ENCODE measurements at places on chromosomes 11 and 22.

DNA sequence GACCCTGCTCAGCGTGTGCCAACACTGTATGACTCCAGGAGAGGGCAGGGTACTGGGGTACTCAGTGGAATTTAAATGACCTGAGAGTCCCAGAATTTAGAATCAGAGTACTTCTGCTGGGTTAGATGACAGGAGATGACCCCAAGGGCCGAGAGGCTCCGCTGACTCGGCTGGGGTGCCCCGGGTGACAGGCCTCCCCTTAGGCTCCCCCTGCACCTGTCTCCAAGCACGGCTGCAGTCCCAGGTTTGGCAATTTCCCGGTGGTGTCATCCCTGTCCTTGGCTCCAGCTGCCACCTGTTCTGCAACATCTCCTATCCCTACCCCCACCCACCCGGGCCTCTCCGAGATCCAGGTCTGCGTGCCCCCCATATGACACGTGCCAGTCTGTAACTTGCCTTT, 1.3 kb downstream of the ACTN3 start:
- no peak for DNase-seq

DNA sequence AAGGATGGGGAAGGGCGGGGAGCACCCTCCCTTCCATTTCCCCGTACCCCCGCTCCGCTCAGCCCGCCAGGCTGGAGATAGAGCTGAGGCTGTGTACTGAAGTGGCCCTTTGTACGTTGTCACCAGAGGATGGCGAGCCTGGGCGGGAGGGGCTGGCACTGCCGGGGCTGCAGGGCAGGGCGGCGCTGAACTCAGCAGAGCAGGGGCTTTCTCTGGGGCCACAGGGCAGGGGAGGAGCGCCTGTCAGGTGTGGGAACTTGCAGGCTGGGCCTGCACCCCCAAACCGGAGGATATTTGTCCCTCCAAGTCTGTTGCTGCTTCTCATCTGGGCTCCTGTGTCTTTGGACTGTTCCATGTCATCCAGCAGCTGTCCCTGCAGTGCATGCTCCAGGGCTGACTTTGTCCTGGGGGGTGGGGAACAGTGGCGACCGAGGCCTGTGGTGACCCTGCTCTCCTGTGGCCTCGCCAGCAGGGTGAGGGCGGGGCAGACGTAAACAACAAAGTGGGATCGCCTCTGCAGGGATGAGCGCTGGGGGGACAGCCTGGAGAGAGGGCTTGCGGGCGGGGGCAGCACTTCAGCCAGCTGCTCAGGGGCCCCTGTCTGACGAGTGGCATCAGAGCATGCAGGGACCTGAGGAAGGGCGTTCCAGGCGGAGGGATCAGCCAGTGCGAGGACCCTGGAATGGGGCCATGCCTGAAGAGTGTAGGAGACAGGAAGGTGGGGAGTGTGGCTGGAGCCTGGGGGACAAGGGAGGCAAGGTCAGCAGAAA, 13.1 kb downstream of the MGAT3 start:
- peak; percentile 92 for DNase-seq

DNA sequence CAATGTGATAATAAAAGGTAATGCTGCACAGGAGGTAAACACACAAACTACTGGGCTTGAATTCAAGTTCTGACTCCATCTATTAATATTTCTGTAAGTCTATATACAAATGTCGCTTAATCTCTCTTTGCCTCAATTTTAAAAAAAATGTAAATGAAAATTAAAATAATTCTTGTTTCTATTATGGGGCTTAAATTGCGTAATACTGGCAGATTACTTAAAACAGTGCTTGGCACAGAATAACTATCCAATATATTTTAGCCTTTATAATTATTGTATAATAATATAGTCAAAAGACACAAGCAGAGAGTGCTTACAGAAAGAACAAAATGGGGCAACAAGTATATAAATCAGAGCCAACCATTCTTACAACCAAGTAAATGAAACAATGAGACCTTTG, 489.1 kb downstream of the CNTN5 start:
- DNase-seq, result no peak

DNA sequence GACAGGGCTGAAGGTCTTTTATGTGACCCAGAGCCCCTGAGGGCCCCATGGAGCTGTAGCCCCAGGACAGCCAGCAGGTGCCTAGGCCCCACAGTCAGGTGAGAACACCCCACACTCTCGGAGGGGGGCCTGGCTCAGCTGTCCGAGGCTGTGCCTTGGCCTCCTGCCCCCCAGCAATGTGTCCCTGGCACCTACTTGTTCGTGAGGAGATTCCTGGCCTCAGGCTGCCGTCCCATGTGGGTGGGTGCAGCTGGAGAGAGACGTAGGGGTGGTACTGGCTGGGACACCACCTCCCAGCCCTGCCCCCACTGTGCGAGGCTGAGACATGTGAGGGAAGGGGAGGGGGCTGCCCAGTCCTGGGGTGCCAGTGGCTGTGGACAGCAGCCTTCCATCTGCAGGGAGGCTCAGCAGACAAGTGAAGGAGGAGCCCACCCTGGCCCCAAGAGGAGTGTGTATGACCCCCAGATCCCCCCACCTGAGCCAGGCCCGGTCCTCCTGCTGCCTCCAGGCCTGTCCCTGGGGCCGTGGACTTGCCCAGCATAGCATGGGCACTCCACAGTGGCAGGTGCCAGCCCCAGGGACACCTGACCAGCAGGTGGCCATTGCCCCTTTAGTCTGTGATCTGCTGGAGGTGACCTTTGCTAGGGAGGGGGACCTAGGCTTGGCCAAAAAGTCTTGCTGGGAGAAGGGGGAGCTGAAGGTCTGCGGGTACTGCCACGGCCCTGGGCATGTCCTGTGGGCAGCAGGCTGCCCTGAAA, 17.0 kb downstream of the IL17REL start:
- no peak for DNase-seq

- peak; percentile 32 for DNase-seq
Observed at GRCh38 chr11:3614742-3615171, 27.0 kb downstream of the ART5 start.

DNA sequence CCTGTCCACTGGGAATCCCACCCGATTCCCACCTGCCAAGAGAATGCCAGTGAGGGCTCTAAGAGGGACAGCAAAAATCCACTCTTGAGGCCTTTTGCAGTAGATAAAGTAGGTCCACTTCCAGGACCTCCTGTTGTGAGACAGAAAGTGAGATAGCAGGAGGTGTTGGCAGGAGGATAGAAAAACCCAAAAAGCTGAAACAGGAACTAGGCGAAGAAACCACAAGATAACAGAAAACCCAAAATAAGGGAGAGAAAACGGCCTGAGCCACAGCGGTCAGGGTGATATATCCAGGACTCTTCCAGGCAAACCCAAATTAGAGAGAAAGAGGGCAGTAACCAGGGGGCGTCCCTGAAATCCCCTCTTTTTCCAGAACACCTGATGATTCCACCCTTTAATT, 79.7 kb upstream of the LINC01488 start:
- DNase-seq, result no peak

GRCh38 chr11:81497202-81497804, 1236.4 kb downstream of the FAM181B start:
- DNase-seq, result peak; percentile 69

DNA sequence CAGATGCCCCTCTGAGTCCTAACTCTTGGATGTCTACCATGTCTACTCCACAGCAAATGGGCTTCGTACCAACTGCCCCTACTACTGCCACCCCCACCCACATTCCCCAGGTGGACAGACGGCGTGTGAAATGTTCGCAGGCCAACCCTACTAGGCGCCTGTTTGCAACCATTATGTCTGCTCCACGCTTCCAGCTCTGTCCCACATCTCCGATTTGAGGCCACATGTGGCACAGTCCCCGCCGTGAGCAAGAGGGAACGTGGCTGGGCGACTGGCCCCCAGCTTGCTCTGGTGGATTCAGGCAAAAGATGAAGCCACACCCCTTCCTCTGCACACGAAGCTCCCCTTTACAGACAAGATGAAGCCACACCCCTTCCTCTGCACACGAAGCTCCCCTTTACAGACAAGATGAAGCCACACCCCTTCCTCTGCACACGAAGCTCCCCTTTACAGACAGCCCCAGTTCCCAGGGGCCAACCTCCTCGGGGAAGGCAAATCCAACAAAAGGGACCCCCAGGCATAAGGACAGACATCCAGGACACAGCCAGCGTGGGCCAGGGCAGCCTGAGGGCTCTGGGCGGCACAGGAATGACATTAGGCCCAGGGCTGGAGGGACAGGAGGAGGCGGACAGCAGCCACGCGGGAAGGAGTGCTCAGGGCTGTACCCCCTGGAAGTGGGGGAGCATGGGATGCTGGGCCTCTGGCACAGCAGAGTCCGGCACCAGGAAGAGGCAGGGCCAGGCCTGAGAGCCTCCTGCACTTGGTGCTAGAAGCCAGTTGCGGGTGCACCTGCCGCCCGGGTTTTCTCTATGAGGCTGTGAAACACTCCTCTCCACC, 106.2 kb downstream of the SHANK2 start:
- DNase-seq, result no peak

GRCh38 chr11:61567286-61568061, 13.4 kb downstream of the SYT7 start:
- peak; percentile 18 for DNase-seq

GRCh38 chr11:67120881-67121710, 2.0 kb downstream of the KDM2A start:
- DNase-seq, result peak; percentile 76

DNA sequence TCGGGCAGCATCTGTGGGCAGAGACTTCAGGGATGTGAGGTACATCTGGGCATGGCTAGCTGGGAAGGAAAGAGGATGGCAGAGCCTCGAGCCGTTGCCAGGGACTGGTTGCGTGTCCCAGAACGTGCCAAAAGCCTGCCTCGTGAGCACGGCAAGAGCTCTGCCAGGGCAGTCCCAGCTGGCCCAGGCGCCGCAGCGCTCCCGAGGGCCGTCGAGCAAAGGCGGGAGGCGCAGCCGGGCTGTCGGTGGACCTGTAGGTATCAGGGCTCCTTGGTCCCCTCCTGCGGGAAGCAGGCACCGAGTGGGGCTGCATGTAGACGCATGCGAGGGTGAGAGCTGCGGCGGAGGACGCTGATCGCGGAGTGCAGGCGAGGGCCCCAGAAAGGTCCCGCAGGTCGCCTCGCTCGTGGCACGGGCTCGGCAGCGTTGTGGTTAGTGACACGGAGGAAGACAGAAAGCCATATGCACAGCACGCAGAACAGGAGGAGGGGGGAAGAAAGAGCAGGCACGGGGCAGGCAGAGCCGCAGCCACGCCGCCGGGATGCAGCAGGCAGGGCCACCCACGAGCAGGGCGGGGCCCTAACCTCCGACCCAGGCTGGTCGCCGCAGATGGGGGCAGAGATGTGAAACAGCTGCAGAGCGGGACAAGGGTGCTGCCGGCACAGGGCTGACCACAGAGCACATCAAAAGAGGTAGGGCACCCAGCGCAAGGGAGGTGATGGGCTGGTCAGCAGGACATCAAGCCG, 18.0 kb downstream of the LSP1 start:
- DNase-seq, result no peak

DNA sequence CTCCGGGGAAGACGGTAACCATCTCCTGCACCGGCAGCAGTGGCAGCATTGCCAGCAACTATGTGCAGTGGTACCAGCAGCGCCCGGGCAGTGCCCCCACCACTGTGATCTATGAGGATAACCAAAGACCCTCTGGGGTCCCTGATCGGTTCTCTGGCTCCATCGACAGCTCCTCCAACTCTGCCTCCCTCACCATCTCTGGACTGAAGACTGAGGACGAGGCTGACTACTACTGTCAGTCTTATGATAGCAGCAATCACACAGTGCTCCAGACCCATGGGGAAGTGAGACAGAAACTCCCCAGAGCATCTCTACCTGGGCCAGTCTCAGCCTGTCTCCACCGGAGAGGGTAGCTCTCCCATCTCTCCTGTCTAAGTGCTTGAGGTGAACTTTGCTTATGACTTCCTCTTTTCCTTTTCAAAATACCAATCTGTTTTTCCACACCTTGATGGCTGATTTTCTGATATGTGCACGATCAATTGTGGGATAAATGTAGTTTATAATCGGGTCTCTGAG, 48.5 kb upstream of the VPREB1 start:
- no peak for DNase-seq

DNA sequence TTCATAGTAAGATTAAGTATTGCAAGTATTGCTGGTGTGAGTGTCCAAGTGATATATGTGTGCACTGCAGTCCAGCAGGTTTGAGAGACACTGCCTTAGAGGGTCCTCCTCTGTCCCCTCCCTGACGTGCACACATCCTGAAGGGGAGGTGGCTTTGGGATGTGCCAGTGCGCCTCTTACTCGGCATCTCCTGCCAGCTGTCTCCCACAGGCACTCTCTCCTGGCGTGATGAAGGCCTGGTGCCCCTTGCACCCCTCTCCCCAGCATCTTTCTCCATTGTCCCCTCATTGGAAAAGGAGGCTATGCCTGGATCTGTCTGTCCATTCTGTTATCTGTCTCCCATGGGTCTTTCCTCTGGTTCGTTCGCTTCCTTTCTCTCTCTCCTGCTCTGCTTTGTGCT, 24.2 kb downstream of the GTPBP1 start:
- no peak for DNase-seq

- no peak for DNase-seq
Observed at GRCh38 chr11:35689081-35689996, 26.8 kb downstream of the TRIM44 start.

DNA sequence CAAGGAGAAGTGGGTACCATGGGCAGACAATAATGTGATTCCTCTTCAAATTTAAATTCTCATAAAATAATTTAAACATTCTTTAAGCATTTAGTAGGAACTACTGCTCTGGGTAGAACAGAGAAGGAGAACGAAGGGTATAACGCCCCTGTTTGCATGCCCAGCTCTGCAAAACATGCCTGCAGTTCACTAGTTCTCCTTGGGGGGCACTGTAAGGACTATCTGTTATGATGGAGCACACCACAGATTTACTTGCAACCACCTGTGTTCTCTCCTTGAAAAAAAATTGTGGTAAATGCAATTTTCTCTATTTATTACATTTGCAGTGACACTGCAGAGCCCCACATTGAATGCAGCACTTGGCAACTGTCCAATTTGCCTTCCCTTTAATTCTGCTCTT, 100.3 kb downstream of the GUCY1A2 start:
- DNase-seq, result no peak

- no peak for DNase-seq
Observed at GRCh38 chr11:7851391-7851790, 54.6 kb upstream of the OR5P2 start.

GRCh38 chr11:63523151-63523550, 13.5 kb upstream of the PLAAT4 start:
- DNase-seq, result no peak

GRCh38 chr22:39028281-39028680, 7.4 kb downstream of the APOBEC3D start:
- DNase-seq, result no peak

- no peak for DNase-seq
Observed at GRCh38 chr11:119752946-119753345, 23.9 kb upstream of the NECTIN1 start.
